ENCODE measurements at places on chromosomes 5 and 9.

DNA sequence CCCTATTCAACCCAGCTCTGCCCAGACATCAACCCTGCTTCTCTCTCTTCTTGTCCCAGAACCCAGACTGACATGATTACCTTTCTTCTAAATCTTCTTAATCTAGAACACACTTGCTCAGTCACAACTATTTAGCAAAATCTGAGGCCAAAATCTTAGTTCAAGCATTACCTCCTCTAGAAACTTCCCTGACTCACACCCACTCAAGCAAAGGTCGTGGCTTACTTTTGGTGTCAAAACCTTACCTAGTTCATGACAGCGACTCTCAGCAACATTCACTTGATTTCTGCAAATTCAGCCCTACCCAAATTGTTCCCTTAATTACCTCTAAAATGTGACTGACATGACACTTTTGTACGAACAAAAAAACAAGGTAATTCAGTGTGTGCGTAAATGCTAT, 130.2 kb downstream of the TLE1 start:
- DNase-seq: no peak

GRCh38 chr5:159426694-159427093, 96.4 kb upstream of the IL12B start:
- DNase-seq: no peak

GRCh38 chr9:99779277-99779676, 42.4 kb upstream of the NR4A3 start:
- no peak for DNase-seq

DNA sequence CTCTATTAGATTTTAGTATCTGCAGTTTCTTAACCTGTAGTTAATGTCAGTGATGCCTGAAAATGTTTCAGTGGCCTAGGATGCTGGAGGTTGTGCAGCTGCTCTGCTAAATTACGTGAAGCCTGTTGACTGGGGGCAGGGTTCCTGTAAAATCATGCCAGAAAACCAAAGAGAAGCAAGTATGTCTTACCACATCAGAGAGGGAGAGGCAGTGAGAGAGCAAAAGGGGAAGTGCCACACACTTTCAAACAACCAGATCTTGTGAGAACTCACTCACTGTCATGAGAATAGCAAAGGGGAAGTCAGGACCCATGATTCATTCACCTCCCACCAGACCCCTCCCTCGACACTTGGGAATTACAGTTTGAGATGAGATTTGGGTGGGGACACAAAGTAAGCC, 83.9 kb upstream of the CYLC2 start:
- no peak for DNase-seq

DNA sequence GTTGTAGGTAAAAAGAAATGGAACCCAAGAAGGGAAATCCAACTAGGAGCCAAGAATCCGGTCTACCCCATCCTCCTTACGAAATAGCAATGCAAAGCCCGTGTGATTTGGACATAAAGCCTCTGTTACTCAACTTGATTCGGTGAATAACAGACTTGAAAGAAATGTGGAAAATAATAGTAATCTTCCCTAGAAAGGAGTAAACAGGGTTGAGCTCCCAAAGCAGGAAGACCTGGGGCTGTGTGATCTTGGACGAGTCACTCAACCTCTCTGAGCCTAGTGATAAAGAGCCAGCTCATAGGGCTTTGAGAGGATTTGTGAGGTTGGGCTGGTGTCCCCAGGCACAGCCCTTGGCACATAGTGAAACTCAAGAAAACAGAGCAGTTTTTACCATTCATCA, 42.7 kb upstream of the IL17B start:
- no peak for DNase-seq

DNA sequence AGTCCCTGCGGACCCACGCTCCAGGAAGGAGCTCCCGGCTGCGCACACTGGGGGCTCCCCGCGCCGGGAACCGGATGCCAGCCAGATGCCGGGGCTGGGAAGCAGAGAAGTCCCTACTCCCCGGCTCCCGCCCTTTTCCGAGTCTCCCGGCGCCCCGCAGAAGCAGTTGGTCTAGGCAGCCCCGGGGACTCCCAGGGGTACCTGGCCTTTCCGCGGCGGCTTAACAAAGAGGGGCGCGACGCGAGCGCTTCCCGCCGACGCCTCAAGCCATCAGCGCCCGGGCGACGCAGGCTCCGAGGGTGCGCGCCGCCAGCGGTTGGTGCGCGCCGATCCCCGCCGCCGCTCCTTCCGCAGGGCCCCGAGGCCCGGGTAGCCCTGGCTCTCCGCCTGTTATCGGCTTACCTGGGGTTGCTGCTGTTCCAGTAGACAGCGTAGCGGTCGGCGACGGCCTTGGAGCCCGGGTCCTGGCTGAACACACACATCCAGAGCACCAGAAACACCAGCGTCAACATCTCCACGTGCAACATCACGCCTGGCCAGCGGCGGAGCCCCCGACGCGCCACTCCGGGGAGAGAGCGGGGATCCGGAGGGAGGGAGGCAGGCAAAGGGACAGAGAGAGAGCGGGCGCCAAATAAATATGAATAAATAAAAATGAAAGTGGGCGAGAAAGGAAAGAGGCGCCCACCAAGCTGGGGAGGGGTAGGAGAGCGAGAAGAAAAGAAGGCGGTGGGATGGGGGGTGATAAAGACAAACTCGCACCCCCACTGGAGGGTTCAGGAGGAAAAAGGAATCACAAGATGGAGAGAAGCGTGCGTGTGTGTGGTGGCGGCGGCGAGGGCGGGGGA, 428 bp downstream of the EFNA5 start:
- no peak for DNase-seq
